Effector CD8-positive, alpha-beta T cell (primary cell): ENCODE measurements at places on chromosomes 7 and 10.

DNA sequence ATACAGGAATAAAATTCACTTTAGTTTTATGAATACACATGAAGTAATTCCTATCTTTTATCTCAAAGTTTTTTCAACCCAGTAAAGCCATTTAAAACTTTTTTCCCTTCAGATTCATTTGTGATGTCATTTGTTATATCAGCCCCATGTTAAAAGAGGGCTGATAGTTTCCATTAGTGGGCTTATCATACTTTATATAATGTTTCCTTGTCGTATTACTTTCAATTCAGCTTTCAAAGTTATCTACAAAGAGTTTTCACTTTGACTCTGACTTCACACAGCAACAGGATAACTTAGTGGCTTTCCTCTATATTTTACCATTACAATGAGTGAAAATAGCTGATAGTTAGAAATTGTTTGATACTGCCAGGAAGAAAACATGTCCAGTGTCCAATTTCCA lies 484.8 kb downstream of the SUGCT start:
- DNase-seq = no peak

- DNase-seq = no peak
Measured at GRCh38 chr10:103614306-103615158, 121.0 kb downstream of the NEURL1 start.

- DNase-seq = no peak
Measured at GRCh38 chr10:100303724-100304319, 17.3 kb upstream of the BLOC1S2 start.

DNA sequence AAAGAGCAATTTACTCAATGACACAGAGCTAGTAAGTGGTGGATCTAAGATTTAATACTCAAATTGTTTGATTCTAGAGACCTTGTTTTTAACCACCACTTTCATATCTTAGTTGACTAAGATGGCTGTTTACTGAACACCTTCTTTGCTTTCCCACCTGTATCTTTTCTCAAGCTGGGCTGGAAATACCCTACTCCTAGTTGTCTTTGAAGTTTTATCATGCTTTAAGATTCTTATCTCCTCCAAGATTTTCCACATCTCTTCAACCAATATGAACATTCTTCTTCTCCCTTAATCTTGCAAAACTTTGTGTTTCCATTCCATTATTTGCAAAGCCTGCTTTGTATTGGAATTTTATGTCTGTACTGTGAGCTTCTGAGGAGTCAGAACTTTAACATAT lies 157.9 kb downstream of the NXPH1 start:
- DNase-seq = no peak

DNA sequence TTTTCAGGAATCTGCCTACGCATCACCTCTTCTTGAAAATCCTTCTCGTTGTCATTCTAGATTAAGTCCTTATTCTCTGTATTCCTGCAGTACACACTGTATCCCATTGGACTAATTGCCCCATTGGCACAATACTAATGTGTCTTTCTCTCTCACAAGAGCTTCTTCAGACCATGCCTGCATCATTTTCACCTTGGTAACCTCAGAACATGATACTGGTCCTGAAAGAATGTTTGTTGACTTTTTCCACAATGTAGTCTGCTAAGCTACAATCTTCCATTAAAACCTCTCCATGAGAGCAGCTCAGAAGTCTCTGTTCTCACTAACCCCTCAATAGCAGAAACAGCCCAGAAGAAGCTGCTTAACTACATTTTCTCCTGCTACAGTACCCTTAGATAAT lies 270.7 kb downstream of the PCDH15 start:
- DNase-seq = no peak

- no peak for DNase-seq
Measured at GRCh38 chr10:11532306-11532705, 79.1 kb downstream of the USP6NL start.

- DNase-seq = no peak
Measured at GRCh38 chr7:128838981-128839731, 8.9 kb downstream of the FLNC start.

DNA sequence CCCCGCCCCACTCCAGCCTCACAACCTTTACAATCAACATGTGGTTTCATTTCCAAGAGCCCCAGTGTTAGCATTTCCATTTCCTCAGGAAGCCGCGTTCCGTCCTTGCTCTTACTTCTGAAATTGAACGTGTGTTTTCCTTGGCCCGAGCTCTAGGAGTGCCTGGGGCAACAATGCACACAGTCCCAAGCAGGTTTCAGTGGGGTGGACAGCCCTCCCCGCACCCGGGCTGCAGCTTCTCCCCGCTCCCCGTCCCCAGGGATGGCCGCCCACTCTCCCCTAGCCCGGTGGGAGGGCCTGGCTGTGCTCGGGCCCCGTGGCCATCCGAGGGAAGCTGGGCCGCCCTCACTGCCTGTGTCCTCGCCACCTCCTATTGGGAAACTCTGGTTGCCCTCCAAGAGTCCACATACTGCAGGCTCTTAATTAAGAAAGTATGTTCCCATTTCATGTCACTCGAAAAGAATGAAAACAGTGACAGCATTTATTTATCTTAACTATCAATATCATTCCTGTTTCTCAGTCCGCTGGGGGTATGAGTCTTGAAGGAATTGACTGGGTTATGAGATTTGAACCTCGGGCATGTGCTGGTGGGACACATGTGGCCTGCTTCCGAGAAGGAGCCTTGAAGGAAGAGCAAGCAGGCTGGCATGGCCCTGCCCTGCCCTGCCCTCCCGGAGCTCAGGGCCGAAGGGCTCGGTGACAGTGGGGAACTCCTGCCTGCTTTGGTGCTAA lies 163.8 kb downstream of the GRK5 start:
- no peak for DNase-seq

GRCh38 chr10:18737841-18738240 lies 78.6 kb downstream of the ARL5B start:
- DNase-seq = no peak

GRCh38 chr7:80637911-80638765 lies at the start of gene CD36:
CD36 (plus strand) TSS chr7:80638642; CDS start chr7:80646741, 8,099 bp downstream.
- DNase-seq = no peak

- DNase-seq = no peak
Measured at GRCh38 chr10:5840314-5841307, 27.4 kb upstream of the GDI2 start.

- no peak for DNase-seq
Measured at GRCh38 chr7:83655951-83656556, 7.1 kb upstream of the SEMA3E start.

DNA sequence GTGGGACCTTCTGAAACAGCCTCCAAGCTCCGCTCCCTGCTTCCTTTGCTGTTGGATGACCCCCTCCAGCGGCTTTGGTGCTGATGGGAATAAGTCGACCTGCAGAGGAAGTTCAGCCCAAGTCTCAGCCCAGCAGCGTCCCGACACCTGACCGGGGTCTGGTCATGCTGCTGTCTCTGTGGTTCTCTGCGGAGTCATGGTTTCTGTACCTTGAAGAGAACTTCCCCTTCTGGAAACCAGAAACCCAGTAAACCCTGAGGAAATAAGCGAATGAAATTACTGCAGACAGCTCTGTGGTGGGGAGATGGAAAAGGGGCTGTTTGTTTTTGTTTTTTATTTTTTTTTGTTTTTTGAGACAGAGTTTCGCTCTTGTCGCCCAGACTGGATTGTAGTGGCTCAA lies 18.3 kb upstream of the ZNF12 start:
- no peak for DNase-seq

- DNase-seq = no peak
Measured at GRCh38 chr7:90966346-90966745, 297.9 kb upstream of the FZD1 start.

DNA sequence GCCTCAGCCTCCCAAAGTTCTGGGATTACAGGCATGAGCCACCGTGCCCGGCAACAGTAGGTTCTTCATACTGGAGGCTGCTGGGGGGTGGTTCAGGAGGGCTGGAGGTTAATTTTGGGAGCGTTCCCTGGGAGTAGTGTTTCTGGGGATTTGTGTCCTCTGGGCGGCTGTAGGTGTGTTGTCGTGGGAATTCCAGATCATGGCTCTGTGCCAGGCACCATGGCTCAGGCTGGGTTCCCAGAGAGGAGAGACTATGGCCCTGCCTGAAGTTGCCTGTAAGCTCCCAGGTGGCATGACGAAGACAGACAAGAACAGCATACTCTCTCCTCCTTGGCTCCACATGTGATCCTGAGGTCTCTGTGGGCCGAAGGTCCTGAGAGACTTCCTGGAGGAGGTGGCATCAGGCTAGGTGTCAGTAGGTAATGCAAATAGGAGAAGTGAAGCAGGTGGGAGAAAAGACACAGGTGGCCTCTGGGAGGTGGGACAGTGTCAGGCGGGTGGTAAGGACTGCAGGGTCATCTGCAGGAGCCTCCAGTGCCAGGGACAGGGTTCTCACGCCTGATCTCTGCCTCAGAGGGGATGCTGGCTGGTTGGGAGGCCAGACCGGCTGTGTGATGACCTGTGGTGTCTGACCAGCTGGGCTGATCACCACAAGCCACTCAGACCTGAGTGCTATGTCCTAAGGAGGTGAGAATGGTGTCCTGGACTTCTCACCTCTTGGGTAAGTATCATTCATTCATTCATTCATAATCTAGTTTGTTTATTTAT lies 18.7 kb downstream of the CLIP2 start:
- DNase-seq = no peak

- no peak for DNase-seq
Measured at GRCh38 chr7:26425655-26426054, 134.0 kb downstream of the SNX10 start.

DNA sequence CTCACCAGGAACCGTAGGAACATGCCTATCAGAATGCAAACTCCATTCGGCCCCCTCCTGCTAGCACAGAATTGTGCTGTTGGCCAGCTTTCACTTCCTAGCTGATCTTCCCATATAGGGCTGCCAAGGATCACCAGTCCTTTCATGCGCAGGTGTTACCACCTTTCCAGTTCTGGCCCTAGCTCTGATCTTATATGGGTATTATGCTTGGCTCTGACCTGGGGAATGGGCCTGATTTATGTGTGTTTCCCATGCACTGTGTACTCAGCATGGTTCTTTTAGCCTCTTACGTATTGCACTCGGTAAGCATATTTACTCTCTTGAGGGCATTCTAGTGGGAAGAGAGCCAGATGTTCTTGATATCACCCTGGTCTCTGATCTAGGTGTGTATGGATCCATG lies 11.1 kb downstream of the SLC35G1 start:
- DNase-seq = no peak

DNA sequence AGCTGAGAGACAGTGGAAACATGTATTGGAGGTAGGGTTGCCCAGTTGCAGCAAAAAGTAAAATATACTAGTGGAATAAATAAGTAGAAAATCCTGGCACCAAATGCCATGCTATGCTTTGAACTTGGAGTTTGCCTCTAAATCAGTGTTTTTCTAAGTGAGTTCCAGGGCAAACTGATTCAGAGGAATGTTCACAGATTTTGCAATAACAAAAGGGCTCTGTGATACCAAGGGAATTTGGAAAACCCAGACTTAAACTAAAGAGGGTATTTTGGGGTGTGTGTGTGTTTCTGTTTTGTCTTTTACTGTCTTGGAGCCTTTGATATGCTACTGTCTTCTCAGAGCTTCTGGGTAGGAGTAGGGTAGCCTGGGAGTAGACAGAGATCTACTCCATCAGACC lies 39.9 kb downstream of the SLC26A4 start:
- no peak for DNase-seq

DNA sequence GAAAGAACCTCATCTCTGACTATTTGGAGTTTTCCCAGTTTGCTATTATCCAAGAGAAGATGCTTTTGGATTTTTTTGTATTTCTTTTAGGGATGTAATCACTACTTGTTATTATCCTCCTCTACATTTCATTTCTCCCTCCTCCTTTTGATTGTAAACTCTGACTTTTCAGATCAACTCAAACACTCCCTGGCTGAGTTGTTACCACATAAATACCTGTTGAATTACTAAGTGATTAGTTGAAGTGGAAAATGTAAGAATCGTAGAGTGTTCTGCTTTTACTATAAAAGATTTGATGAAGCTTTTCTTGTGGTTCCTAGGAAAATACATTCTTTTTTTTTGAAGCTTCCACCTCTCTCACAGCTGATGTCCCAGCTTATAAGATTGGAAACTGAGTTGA lies 164.1 kb upstream of the C1GALT1 start:
- DNase-seq = no peak

GRCh38 chr7:148670807-148671206 lies 27.9 kb upstream of the CUL1 start:
- DNase-seq = no peak

GRCh38 chr10:123852411-123852951 lies 39.1 kb downstream of the CPXM2 start:
- no peak for DNase-seq

- DNase-seq = no peak
Measured at GRCh38 chr10:133242611-133243356, 5.1 kb downstream of the VENTX start.

DNA sequence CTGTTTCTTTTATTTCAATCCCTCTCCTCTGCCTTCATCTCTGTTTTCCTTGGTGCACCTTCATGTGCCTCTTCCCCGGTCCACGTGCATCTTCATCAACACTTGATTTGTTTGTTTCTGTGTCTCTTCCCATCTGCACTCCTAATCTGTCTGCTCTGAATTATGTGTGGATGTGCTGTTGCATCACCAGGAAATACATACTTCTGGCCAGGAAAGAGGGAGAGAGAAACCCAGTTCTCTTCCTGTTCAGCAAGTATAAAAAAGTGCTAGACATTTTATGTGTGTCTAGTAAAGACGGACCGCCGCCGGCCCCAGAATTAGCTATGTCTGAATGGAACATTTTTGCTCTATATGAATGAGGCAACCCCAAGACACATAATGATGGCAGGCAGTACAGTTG lies 93.8 kb downstream of the CALD1 start:
- DNase-seq = no peak

DNA sequence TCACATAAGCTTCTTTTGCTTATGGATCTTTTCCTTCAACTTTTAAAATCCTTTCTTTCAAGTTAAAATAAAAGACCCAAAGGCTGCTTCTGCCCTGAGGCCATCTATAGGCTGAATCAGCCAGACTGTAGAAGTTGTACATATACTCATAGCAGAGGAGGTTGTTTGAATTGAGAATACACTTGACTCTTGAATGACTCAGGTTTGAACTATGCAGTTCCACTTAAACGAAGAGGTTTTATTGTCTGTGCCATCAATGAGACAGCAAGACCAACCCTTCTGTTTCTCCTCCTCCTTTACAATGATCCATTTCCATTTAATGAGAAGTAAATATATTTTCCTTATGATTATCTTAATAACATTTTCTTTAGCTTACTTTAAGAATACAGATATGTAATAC lies 5.8 kb downstream of the ZNF365 start:
- DNase-seq = no peak

GRCh38 chr7:140161047-140161446 lies 15.7 kb downstream of the KDM7A start:
- no peak for DNase-seq

- DNase-seq = no peak
Measured at GRCh38 chr7:50625360-50625759, 60.2 kb upstream of the DDC start.

GRCh38 chr7:124915242-124915641 lies 14.4 kb downstream of the POT1 start:
- DNase-seq = no peak

- no peak for DNase-seq
Measured at GRCh38 chr10:126904818-126905701, at the start of gene DOCK1. DOCK1 (plus strand) TSS chr10:126905428; CDS start chr10:126905518, 90 bp downstream.

GRCh38 chr7:78970440-78970916 lies 483.0 kb downstream of the MAGI2 start:
- DNase-seq = no peak

GRCh38 chr10:63630931-63631680 lies 109.9 kb downstream of the REEP3 start:
- no peak for DNase-seq
